ENCODE measurements at places on chromosomes 5 and 9. TPM values are rescaled to one million over a fixed set of nuclear protein-coding genes. Genes with fewer than 3 reads are reported as not detected.

- H3K4me1 ChIP-seq, result no peaks in the 10 kb centered on the region
- H3K36me3 ChIP-seq, result peaks cover 7% of the 10 kb centered on the region
- H3K27me3 ChIP-seq, result no peaks in the 10 kb centered on the region
- no peak overlapping the region for H3K27ac ChIP-seq
- H3K4me3 ChIP-seq, result no peak overlapping the region
These were observed 6.8 kb downstream of the ATOX1 start for GRCh38 chr5:151751593-151751992.

DNA sequence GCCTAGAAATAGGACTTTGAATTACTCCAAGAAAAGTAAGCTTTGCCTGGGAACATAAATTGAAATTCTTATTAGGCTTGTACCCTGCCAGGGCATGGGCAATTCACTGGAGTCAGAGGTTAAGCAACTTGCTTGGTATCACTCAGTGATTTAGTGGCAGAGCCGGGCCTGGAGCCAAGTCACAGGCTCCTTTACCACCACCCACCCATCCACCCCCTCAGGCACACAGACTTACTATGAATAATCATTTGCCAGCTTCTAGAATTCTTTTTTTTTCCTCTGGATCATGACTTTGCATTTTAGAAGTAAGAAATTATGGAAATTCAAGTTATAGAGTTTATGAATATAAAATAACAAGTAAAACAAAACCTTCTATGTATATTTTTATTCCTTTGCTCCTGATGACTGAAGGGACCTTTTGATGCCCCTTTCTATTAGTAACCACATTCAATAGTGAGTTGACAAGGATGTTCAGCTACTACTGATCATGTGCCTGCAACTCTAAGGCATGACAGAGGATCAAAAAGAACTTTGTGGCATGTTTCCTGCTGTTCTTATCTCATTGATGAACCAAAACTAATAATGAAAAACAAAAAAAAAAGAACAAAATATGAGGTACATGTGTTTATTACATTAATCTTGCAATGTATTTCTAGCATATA lies 614.7 kb downstream of the TLR4 start:
- no peaks in the 10 kb centered on the region for H3K36me3 ChIP-seq
- no peaks in the 10 kb centered on the region for H3K27me3 ChIP-seq
- no peak for DNase-seq
- H3K27ac ChIP-seq, result no peak overlapping the region

SHC3 gene
- total RNA-seq, result 1.3 TPM

DNA sequence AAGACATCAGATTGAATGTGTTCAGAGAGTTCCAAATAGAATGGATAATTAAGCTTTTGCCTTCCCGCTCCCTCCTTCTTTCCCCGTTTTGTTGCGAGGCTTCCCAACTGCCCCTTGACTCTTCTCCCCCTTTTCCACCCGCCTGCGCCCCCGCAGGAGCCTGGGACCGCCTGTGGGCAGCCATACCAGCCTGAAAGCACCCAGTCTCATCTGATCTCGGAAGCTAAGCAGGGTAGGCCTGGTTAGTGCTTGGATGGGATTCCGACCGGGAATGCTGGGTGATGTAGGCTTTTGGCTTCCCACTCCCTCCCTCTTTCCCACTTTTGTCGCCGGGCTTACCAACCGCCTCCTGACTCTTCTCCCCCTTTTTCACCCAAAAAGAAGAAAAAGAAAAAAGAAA lies 6.8 kb upstream of the HSD17B4 start:
- no peak overlapping the region for H3K27ac ChIP-seq
- no peaks in the 10 kb centered on the region for H3K27me3 ChIP-seq
- peak; percentile 65 for DNase-seq
- H3K4me3 ChIP-seq, result no peak overlapping the region
- H3K4me1 ChIP-seq, result no peaks in the 10 kb centered on the region

- no peaks in the 10 kb centered on the region for H3K4me1 ChIP-seq
- no peak overlapping the region for H3K27ac ChIP-seq
- H3K4me3 ChIP-seq, result no peak overlapping the region
- peaks cover 4% of the 10 kb centered on the region for H3K36me3 ChIP-seq
- no peak for DNase-seq
These were observed 35.4 kb downstream of the MAN2A1 start for GRCh38 chr5:109725135-109725534.

DNA sequence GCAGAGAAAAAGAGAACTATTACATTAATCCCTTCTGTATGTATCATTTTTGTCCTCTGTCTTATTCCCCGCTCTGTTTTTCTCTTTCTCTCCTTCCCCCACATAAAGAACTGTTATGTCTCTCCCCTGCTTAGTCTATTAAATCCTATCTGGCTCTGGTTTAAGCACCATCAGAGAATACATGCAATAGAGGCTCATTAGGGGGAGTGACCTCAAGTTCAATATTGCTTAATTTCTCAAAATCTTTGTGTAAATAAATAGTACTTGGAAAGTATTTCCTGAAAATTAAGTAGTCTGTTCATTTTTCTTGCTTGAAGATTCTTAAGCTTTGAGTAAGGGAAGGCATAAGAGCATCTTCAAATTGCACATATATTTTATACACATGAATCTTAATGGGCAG lies 41.2 kb upstream of the FAM174A start:
- no peaks in the 10 kb centered on the region for H3K4me1 ChIP-seq
- no peak overlapping the region for H3K4me3 ChIP-seq
- DNase-seq, result no peak
- H3K36me3 ChIP-seq, result peaks cover 4% of the 10 kb centered on the region
- no peak overlapping the region for H3K27ac ChIP-seq

ACOT12 gene
- total RNA-seq, result not detected

SLC6A18 gene
- not detected for total RNA-seq

DNA sequence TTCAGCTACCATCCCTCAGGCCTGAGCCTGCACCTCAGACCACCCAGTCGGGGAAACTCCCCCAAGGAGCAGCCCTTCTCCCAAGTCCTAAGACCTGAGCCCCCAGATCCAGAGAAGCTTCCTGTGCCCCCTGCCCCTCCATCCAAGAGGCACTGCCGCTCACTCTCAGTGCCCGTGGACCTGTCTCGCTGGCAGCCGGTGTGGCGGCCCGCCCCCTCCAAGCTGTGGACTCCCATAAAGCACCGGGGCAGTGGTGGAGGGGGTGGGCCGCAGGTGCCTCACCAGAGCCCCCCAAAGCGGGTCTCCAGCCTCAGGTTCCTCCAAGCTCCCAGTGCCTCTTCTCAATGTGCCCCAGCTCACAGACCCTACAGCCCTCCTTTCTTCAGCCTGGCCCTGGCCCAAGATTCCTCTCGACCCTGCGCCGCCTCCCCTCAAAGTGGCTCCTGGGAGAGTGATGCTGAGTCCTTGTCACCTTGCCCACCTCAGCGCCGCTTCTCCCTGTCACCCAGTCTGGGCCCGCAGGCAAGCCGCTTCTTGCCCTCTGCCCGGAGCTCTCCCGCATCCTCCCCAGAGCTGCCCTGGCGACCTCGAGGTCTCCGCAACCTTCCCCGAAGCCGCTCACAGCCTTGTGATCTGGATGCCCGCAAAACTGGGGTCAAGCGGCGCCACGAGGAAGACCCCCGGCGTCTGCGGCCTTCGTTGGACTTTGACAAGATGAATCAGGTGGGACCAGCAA lies 7.0 kb downstream of the FAM53C start:
- H3K36me3 ChIP-seq, result peaks cover 63% of the 10 kb centered on the region
- no peak overlapping the region for H3K27ac ChIP-seq
- no peak overlapping the region for H3K4me3 ChIP-seq
- H3K27me3 ChIP-seq, result no peaks in the 10 kb centered on the region
- no peak for DNase-seq

Data from H9 (cell line).